ENCODE measurements at places on chromosomes 2 and 18.

GRCh38 chr2:5734859-5735520 is 42.8 kb downstream of the SOX11 start:
- no peak for DNase-seq

- DNase-seq: no peak
Observed at GRCh38 chr2:109066501-109066900, 62.5 kb upstream of the SH3RF3 start.

DNA sequence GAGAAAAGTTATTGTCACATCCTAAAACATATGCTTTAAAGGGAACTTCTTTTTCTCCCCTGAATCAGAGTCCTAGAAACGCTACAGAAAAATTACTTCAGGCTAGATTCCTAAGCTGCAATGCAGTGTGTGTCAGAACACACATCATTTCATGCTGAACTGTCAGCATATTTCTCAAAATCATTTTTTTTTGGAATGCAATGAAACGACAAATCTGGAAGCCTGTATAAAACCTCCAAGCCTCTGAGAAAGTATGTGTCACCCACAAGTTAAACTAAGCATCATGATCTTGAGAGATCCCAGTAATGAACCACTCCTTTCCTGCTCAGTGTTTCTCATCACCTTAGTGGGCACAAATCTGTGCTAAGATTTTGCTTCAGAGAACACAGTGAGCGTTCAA is 276.2 kb downstream of the ZNF521 start:
- no peak for DNase-seq

GRCh38 chr18:36352384-36352783 is 54.9 kb downstream of the FHOD3 start:
- no peak for DNase-seq

DNA sequence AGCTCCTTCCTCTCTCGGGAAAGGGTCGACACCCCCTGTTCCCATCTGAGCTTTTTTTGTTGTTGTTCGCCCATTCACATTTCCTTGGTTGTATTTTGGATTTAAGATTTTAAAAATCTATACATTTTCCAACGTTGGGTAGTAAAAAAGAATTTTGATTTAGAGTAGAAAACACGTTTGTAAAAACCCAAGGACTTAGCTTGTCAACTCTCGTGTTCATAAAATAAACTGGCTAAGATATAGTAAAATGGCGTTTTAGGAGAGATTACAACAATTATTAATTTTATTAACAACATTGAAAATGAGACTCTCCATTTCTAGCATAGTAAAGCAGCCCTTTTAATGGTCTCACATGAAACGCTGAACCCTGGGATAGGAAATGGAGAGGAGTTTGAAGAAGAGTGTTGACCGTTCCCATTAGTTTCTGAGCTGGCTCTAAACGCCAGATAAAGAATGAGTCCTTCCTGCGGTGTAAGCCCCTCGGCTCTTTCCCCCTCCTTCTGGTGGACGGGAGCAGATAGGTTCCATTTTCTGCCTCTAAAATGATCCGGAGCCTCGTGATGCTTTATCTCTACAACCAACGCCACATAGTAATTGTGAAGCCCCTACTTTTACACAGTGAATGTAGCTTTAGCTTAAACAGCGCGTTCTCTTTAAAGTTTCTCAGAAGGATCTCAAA is 24.0 kb upstream of the ZNF516 start:
- peak; percentile 37 for DNase-seq

All from hematopoietic multipotent progenitor cell treated with erythropoietin and hydrocortisone succinate and interleukin-3 and kit ligand, for 8 days (in vitro differentiated cells).